ENCODE measurements at places on chromosomes 4 and X.
A peak's percentile ranks its signal among the peaks of the same experiment; 100 is the strongest.

DNA sequence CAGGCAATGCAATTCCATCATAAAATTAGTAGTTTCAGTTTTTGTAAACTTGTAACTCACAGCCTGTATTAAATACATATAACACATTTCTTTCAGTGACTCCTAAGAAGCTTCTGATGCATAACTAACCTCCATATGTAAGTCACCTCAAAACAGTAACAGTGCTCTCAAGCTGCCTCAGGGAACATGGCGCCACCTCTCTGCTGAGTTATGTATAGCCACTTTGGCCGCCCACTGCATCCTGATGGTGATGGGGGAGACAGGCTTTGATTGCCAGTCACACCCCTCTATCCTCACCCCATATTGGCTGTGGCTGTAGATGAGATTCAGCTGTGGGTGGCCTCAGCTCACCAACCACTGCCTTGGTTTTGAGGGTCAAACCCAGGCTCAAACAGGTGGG lies 54.3 kb downstream of the LRBA start:
- peak; percentile 74 for DNase-seq

DNA sequence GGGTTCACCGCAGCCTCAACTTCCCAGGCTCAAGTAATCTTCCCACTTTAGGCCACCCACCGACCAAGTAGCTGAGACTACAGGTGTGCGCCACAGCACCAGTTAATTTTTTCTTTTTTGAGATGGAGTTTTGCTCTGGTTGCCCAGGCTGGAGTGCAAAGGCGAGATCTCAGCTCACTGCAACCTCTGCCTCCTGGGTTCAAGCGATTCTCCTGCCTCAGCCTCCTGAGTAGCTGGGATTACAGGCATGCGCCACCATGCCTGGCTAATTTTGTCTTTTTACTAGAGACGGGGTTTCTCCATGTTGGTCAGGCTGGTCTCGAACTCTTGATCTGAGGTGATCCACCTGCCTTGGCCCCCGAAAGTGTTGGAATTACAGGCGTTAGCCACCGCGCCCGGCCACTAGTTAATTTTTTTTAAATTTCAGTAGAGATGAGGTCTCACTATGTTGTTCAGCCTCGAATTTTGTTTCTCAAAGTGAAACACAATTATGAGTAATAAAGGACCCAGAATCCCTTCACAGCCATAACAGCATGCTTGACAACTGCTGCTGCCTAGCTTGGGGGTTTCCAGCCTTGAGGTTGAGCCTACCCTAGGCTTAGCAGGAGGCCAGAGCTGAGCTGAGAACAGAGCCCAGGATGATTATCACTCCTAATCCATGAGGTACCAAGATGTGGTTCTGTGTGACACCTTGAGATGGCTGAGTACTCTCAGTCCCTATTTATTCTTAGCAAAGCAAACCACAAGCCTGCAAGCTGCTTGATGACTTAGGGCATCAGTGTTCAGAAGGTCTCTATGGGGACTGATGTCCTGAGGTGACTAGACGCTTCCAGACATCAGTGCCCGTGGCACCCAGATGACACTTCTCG lies 41.6 kb upstream of the NKRF start:
- DNase-seq = peak; percentile 80

- DNase-seq = no peak
Measured at GRCh38 chr4:48197643-48198237, 63.7 kb upstream of the TXK start.

GRCh38 chr4:80897537-80898303 lies 132.8 kb upstream of the BMP3 start:
- no peak for DNase-seq

DNA sequence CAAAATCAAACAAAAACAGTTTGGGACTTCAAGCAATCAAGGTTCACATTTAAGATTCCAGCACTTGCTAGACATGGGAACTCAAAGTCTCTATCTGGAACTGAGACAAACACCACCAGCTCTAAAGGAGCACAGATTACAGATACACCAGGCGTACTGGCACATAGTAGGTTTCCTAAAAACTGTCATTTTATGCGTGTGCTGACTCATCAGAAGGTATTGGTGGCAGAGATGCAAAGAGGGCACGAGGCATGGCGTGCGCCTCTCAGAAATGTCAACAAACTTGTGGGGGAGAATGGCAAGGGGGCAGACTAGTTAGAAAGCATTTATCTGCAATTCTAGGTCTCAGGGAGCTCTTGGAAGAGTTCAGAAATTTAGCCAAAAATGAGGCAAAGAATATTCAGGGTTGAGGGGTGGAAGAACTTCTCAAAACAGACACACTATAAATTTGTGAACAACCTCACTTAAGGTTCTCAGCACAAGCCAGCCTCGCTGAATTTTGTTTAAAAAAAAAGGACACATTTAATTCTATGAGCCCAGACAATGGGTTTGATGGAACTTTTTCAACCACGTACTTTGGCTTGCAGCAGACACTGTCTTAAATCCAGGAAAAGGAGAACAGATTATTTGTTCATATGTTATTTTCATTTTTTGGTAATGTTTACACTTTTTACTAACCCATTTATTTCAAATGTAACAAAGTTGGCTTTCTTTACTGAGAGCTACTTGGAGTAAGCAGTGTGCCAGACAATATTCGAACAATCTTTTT lies 100.0 kb downstream of the SHISA3 start:
- DNase-seq = no peak

DNA sequence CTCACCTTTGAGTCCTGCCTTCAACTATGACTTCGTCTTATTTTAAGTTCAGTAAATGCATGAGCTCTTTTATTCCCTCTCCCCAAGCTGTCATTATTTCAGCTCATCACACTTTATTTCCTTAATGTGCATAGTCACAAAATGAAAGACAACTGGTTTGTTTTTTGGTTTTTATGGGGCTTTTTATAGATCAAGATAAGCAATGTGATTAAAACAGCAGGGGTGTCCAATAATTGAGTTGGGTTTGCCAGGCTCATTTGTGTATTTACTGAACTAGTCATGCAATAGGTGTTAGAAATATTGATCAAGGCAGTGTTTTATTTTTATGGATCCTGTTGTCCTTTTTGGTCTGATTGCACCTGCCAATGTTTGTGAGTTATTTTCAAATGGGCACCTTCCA lies 102.2 kb downstream of the FRMPD4 start:
- DNase-seq = no peak

DNA sequence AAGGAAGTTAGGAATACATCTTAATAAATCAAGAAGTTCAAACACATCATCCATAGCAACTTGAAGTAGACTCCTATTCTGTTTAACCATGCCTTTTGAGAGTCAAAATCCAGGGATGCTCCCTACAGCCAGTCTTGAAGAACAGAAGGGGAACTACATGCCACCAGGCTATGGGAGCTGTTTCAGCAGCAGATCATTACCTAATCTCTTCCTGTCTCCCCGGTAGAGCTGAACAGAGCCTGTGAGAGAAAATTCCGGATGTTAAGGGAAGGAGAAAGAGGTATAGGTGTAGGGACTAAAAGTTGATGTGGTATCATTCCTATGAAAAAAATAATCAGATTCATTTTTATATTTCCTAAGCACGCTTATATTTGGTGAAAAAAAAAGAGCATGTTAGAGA lies 352.2 kb downstream of the SPRY1 start:
- DNase-seq = no peak
